ENCODE measurements at places on chromosomes 1 and 21.

DNA sequence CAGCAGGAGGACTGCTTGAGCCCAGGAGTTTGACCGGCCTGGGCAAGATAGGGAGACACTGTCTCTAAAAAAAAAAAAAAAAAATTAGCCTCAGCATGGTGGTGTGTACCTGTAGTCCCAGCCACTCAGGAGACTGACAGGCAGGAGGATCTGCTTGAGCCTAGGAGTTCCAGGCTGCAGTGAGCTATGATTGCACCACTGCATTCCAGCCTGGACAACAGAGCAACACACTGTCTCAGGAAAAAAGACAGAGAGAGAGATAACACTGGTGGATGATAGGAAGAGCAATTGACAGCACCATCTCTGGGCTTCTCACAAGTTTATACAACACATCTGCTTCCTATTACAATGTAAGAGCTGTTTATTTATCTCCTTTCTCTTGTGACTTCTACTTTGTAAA, 2.4 kb upstream of the RNU11 start:
- DNase-seq: no peak

GRCh38 chr1:32204943-32205361, 519 bp upstream of the IQCC start:
- no peak for DNase-seq

GRCh38 chr1:203045821-203046594, 19.7 kb downstream of the PPFIA4 start:
- DNase-seq: no peak

DNA sequence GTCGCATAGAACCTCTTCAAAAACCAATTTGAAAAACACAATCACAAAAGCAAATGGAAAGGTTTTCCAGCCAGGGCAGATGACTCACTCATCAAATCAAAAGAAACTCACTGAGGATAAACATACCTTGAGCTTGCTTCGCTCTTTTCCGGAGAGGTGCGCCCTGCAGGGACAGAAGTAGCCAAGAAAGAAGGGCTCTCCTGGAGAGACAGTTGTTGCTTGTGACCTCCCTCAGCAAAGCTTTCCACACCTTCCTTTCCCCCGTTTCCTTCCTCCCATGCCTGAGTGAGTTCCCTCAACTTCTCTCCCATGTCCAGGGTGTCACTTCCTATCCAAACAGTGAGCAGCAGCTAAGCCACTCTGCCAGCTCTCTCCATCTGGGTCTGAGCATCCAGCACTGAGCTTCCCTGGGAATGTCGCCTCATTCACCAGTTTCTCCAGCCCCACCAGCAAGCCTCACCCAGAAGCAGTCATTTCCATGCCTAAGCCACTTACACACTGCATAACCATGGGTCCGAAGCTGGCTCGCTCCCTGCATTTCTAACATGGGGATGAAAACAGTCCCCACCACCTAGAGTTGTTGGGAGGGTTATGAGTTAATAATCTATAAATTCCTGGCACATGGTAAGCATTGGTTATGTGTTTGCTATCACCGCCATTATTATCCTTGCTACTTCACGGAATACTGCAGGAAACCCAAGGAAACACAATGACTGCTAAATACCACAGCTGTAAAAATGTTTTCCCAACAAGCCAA, 75.0 kb downstream of the PTPN14 start:
- no peak for DNase-seq

GRCh38 chr1:35674111-35674510, 32.8 kb upstream of the PSMB2 start:
- DNase-seq: no peak

- DNase-seq: no peak
Measured at GRCh38 chr21:29332461-29333362, 34.0 kb downstream of the BACH1 start.

DNA sequence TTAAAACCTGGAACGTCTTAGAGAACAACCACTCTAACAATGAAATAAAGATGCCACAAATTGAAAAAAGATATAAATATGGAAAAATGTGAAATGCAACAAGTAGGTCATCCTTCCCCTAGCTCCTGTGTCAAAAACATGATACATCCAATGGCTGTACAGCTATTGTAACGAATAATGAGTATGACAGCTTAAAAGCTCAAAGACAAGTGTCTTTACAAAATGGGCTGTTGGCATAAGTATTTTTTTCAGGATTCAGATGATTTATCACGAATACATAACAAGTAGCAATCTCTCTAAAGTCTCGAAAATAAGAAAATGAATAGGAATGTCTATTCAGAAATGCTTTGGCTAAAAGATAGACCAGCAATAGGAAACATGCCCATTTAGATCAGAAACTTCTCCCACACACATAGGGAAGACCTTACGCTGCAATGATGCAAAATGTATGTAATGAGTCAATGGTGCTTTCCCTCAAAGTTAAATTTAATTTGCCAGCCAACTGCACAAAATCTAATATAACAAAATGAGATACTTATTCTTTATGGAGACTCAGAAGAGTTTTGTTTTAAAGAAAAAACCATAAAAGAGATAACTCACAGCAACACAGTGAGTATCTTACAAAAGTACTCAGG, 8.3 kb downstream of the TGFBR3 start:
- DNase-seq: no peak

- DNase-seq: no peak
Measured at GRCh38 chr21:16534408-16535101, 804.8 kb downstream of the USP25 start.

- no peak for DNase-seq
Measured at GRCh38 chr1:9031484-9032259, 5.4 kb upstream of the SLC2A7 start.

GRCh38 chr1:54519709-54520108, 28.3 kb upstream of the ACOT11 start:
- no peak for DNase-seq

Measured in iPS DF 6.9 (cell line).